ENCODE measurements at places on chromosomes 2 and 18.

DNA sequence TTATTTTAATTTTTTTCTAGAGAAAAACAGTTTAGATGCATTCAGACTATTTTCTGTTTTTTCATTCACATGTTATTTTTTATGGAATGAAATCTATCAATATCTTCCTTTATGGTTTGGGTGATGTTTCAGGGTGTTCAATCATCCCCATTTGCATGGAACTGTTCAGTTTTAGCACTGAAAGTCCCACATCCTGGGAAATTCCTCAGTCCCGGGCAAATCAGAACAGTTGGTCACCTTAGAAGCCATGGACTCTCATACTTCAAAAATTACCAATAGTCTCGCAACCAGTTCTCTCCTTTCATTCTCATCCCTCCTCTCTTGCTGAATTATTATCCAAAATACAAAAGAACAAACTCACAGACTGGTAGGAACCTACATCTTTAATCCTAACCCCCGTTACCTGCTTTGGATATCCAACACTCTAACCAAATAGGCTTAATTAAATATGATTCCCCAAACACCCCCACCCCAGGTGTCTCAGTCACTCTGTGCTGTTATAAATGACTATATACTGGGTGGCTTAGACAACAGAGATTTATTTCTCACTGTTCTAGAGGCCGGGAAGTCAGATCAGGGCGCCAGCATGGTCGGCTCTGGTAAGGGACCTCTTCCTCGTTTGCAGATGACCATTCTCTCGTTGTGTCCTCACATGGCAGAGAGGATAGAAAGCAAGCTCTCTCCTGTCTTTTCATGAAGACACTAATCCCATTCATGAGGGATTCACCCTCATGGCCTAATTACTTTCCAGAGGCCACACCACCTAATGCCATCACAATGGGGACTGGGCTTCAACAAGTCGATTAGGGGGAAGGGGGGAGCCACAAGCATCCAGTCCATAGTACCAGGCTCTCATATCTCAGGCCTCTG, 57.7 kb upstream of the SLC1A4 start:
- DNase-seq, result no peak

GRCh38 chr2:45606796-45607195, 4.3 kb downstream of the SRBD1 start:
- no peak for DNase-seq

DNA sequence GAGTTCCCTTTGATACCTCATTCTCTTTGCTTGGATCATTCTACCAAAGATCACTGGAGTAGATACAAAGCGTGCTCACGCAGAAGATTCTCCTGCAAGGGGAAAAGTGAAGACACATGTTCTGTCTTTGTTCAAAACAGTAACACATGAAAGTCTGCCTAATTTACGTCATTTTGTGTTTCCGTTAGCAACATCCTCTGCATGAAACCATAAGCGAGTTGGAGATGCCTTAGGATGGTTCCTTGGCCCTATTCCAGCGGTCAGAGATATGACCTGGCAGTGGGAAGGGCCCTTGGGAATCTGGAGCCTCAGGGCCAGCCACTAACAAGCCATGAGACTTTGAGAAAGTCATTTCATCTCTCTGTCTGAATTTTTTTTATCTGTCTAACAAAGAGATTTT, 180.9 kb upstream of the TWIST2 start:
- DNase-seq, result no peak

- no peak for DNase-seq
Measured at GRCh38 chr2:27203741-27204140, 8.1 kb upstream of the ATRAID start.

DNA sequence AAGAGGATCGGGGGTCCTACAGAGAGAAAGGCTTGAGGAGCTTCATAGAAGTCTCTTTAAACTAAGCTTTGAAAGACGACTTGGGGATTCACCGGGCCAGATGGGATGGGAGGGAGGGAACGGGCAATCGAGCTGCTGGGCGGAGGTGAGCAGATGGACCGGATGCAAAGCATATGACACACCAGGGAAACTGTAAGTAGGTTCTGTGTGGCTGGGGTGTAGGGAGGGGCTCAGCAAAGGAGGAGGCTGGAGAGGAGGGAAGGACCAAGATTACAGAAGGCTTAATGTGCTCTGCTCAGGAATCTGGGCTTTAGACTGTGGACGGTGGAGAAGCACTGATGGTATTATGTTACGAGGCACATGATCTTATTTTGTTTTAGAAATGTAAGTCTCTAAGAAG, 131.5 kb downstream of the MAIP1 start:
- no peak for DNase-seq

DNA sequence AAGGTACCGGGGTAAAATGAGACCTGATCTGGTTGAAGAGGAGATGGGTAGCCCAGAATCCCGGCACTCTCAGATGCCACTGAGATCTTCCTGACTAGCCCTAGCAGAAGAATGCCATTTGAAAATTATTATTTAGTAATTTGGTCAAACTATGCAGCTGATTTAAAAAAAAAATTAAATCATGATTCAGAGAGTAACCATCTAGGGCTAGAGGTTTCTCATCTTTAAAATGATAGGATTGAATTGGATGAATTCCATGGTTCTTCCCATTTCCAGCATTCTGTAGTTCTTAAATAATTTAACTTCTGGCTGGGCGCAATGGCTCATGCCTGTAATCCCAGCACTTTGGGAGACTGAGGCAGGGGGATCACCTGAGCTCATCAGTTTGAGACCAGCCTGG, 106.1 kb downstream of the MYO1B start:
- DNase-seq, result no peak

- DNase-seq, result no peak
Measured at GRCh38 chr18:10303171-10303570, 151.3 kb upstream of the APCDD1 start.

DNA sequence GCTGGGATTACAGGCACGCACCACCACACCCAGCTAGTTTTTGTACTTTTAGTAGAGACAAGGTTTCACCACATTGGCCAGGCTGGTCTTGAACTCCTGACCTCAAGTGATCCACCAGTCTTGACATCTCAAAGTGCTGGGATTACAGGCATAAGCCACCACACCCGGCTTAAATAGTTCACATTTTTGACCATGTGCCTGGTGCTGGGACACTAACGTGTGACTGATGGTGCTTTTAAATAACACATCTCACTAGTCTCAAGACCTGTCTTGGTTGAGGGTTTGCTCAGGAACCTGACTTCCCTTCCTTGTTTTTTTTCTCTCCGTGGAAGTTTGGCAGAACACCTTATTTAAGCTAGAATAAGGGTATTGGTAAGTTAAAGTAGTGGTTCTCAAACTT, 8.5 kb downstream of the FMNL2 start:
- no peak for DNase-seq

GRCh38 chr2:44055664-44056063, 59.9 kb upstream of the LRPPRC start:
- DNase-seq, result no peak

GRCh38 chr2:209908511-209908910, 93.9 kb upstream of the RPE start:
- no peak for DNase-seq

GRCh38 chr18:8949206-8949605, 153.3 kb upstream of the NDUFV2 start:
- DNase-seq, result no peak

All from HuH-7.5 (cell line).